Caco-2 (cell line): ENCODE measurements at places on chromosomes 4 and X.

- H3K4me3 ChIP-seq, result no peak overlapping the region
- H3K4me1 ChIP-seq, result no peaks in the 10 kb centered on the region
- no peaks in the 10 kb centered on the region for H3K36me3 ChIP-seq
- H3K27ac ChIP-seq, result no peak overlapping the region
- H3K27me3 ChIP-seq, result no peaks in the 10 kb centered on the region
Measured at GRCh38 chrX:23726191-23726590, 16.9 kb downstream of the ACOT9 start.

- no peaks in the 10 kb centered on the region for H3K27me3 ChIP-seq
- no peak overlapping the region for H3K27ac ChIP-seq
- no peaks in the 10 kb centered on the region for H3K36me3 ChIP-seq
- DNase-seq, result peak; percentile 53
- H3K4me3 ChIP-seq, result no peak overlapping the region
Measured at GRCh38 chrX:50691820-50692219, 122.2 kb downstream of the SHROOM4 start.

DNA sequence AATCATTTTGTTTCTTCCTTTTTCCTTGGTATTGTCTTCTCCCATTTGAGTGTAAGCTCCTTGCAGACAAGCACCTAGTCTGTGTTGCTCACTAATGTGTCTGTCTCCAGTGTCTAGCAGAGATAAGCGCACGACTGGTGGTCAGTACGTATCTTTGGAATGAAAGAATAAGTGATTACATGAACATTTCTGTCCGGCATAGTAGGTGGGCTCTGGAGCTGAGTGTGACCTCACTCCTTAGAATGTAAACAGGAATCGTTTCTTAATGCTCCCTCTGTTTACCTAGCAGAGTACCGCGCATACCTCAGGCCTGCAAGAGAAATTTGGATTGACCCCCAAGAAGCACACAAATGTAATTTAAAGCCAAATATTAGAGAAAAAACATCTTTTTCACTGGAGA lies 235.4 kb downstream of the MAML3 start:
- H3K27ac ChIP-seq, result no peak overlapping the region
- no peak overlapping the region for H3K4me3 ChIP-seq
- no peaks in the 10 kb centered on the region for H3K27me3 ChIP-seq

DNA sequence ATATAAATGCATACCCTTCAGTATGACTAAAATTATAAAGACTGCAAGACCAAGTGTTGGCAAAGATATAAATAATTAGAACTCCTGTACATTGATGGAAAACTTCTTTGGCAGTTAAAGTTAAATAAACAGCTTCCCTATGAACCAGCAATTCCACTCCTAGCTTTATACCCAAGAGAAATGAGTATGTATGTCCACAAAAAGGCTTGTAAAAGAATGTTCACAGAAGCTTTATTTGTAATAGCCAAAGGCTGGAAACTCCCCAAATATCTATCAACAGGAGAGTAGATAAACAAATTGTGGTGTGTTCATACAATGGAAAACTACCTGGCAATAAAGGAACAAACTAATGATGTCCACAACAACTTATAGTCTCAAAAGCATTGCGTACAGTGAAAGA lies 184.8 kb downstream of the AMELX start:
- H3K27me3 ChIP-seq, result no peaks in the 10 kb centered on the region
- no peaks in the 10 kb centered on the region for H3K36me3 ChIP-seq
- no peaks in the 10 kb centered on the region for H3K4me1 ChIP-seq
- no peak overlapping the region for H3K27ac ChIP-seq

DNA sequence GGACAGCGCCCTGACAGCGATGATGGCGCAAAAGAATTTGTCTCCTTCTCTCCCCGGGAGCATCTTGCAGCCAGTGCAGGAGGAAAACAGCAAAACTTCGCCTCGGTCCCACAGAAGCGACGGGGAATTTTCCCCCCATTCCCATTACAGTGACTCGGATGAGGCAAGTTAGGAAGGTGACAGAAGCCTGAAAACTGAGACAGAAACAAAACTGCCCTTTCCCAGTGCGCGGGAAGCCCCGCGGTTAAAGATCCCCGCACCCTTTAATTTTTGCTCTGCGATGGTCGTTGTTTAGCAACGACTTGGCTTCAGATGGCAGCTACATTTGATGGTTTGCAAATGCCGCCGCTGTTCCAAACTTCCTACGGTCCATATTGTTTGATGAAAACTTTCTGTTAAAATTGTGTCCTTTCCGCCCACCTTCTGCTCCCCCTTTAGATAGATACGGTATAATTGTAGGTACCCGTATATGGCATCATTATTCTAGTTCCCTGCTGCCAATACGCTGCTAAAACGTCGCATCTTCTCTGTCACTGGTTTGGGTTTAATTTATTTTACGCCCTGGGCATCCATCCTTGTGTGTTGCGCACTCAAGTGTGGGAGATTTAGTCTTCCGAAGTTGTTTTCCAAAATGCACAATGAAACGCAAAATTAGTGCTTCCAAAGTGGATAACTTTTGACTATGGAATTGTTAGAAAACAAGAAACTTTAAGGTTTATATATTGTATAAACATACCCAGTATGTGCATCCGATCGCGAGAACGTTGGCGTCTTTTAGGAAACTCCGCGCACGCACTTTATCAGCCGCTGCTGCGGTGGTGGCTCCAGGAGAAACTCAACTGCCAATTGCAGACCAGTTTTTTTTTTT lies 1.5 kb downstream of the ATOH1 start:
- peaks cover 3% of the 10 kb centered on the region for H3K27me3 ChIP-seq
- H3K36me3 ChIP-seq, result no peaks in the 10 kb centered on the region
- no peak for DNase-seq
- H3K4me1 ChIP-seq, result 0 out of 2 replicates have a peak, but pooled peaks cover 7% of the 10 kb centered on the region

DNA sequence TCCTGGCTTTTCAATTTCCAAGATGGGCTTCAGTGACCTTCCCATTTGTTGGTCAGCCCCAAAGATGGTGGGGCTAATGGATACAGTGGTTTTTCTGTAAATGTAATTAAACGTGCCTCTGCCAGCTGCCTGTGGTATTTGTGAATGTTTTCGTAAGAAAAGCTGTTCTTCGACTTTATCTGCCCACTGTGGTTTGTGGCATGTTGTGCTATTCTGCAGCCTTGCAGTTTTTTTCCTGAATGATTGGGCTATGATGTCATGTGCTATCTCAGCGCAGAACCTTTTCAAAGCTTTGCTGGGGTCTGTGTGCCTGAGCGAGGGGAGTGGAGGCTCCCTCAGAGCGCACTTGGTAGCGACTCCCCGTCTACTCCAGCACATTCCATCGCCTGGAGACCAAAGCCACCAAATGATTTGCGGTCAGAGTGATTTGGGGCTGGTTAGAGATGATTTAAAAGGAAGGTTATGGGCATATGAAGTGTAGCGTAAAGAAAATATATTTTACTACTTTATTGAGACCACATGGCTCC lies 137.5 kb downstream of the PALLD start:
- DNase-seq, result no peak
- H3K27ac ChIP-seq, result no peak overlapping the region
- peaks cover 2% of the 10 kb centered on the region; the same call in 1 of the 2 replicates for H3K27me3 ChIP-seq

DNA sequence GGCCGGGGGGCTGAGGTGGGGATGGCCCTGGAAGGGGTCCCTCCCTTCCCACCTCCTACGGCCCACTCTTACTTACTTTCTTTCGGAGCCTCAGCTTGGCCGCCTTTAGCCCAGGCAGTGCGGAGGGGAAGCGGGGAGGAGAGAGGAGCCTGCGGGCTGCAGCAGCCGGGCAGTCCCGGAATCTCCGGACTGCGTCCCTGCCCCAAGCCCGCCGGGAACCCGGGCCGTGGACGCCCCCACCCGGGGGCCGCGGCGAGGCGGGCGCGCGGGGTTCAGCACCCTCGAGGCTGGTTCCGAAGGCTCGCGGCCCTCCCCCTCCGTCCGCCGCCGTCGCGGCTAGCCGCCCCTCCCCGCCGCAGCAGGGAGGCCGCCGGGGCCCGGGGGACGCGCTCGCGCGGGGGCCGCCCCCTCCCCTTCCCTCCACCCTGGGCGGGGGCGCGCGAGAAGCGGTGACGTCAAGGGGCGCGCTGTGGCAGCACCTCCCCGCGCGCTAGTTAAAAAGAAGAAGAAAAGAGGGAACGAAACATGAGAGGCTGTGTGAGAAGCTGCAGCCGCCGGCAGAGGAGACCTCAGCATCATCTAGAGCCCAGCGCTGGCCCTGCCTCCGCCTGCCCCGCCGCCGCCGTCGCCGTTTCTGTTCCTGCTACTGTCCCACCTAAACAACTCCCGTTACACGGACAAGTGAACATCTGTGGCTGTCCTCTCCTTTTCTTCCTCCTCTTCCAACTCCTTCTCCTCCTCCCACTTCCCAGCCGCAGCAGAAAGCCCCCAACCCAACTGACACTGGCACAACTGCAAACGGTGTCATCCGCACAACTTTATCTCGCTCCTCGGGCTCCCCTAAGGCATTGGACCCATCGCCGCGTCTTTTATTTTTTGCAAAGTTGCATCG lies at the start of gene HHIP:
Gene HHIP (plus strand): TSS at position 526 of the 892 bp plus-strand sequence. CDS start 520 bp downstream, outside the sequence.
- no peak within 1 kb of the TSS for H3K27ac ChIP-seq
- H3K36me3 ChIP-seq, result no peaks in the 10 kb centered on the region
- H3K27me3 ChIP-seq, result no peaks in the 10 kb centered on the region
- no peaks in the 10 kb centered on the region for H3K4me1 ChIP-seq

DNA sequence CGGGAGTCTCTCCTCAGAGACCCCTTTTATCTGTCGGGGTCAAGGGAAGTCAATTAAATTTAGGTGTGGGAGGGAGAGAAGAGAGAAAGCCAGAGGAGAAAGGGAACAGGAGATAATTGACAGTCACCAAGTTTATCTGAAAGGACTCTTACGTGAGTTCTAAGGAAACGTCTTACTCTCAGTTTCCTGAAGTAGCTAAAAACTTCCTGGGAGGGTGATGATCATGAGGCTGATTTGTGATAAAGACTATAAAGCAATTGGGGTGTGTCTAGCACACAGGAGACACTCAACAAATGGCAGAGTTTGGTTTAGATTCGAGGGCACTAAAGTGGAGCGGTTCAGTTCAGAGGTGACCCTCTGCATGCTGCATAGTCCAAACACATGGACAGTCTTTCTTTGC lies 254.1 kb downstream of the FBXW7 start:
- H3K4me1 ChIP-seq, result peaks cover 14% of the 10 kb centered on the region
- no peak for DNase-seq

DNA sequence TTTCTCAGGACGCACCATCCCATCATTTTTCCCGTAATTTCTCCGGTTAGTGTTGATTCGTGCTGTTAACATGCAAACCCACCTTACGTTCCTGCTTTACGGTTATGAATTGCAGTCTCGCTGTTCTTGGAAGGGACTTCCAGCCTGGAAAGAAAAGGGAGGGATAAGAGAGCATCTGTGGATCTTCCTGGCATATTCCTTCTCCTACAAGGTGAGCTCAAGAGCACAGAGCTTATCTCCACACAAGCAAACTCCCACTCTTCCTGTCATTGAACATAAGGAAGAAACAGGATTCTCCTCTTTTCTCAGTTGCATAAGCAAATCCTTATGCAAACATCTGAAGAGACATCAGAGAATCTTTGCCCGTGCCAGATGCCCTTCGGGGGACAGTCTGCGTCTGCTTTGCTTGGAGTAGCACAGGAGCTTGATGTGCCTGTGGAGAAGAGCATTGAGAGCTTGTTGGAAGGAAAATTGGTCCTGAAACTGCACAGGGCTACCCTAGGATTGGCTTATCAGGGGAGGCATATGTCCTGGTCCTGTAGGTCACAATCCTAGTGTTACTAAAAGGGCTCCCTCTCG lies 127.0 kb downstream of the ASMT start:
- H3K27me3 ChIP-seq, result no peaks in the 10 kb centered on the region
- no peaks in the 10 kb centered on the region for H3K36me3 ChIP-seq
- no peaks in the 10 kb centered on the region for H3K4me1 ChIP-seq
- no peak overlapping the region for H3K27ac ChIP-seq
- DNase-seq, result no peak

DNA sequence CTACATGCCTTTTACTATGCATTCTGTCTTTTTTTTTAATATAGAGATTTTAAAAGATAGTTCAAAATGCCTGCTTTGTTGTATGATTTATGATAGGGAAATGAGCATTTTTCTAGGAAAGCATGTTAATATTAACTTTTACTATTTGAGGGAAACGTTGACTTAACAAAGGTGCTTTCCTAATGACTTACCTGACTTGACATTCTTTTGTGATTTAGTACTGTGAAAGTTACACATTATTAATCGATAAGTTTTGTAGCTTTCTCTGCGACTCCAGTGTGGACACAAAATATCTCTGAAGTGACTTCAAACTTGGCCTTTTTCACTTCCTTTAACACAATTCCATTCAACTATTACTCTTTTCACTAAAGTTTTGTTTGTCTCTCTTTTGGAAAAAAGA lies 184.3 kb downstream of the GC start:
- no peak overlapping the region for H3K4me3 ChIP-seq
- peaks cover 20% of the 10 kb centered on the region for H3K4me1 ChIP-seq
- no peaks in the 10 kb centered on the region for H3K27me3 ChIP-seq
- DNase-seq, result no peak
